ENCODE measurements at places on chromosomes 6 and 20.

GRCh38 chr20:6974838-6975237 lies 207.4 kb downstream of the BMP2 start:
- DNase-seq = no peak

DNA sequence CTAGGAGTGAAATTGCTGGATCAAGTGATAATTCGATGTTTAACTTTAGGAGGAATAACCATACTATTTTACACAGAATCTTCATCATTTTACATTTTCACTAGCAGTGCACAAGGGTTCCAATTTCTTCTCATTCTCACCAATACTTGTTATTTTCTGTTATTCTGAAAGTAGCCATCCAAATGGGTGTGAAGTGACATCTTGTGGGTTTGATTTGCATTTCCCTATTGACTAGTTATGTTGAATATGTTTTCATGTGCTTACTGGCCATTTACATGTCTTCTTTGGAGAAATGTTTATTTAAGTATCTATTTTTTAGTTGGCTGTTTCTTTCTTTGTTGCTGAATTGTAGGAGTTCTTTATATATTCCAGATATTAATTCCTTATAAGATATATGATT lies 164.3 kb downstream of the CD109 start:
- no peak for DNase-seq

DNA sequence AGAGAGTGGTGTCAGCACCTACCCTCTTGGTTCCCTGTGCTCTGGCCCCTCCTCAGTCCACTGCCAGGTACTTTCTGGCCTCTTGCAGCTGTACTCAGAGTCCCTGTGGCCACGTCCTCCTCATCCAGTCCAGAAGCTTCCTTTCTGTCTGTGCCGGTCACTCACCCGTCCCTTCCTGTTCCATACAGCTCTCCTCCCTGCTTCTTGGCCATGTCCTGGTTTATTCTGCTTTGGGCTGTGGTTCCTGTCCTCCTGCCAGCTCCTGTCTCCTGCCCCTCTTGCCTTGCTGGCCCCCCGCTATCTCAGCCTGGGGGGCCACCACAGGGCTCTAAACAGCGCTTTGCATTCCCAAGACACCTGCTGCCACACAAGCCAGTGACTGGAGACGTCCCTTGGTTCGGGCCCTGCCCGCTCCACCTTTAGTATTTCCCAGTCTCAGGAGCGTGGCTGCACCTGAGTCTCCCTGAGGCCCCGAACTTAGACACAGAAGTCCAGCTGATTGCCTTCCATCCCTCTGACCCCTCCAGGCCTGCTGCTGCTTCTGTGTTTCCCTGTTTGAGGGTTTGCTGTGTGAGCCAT lies 15.5 kb upstream of the RBM38 start:
- DNase-seq = no peak

- DNase-seq = no peak
Measured at GRCh38 chr6:132734694-132735236, 20.9 kb upstream of the VNN1 start.

GRCh38 chr6:45326698-45327417 lies 1.3 kb upstream of the RUNX2 start:
- DNase-seq = no peak

GRCh38 chr6:138440758-138441357 lies 36.8 kb downstream of the HEBP2 start:
- no peak for DNase-seq

DNA sequence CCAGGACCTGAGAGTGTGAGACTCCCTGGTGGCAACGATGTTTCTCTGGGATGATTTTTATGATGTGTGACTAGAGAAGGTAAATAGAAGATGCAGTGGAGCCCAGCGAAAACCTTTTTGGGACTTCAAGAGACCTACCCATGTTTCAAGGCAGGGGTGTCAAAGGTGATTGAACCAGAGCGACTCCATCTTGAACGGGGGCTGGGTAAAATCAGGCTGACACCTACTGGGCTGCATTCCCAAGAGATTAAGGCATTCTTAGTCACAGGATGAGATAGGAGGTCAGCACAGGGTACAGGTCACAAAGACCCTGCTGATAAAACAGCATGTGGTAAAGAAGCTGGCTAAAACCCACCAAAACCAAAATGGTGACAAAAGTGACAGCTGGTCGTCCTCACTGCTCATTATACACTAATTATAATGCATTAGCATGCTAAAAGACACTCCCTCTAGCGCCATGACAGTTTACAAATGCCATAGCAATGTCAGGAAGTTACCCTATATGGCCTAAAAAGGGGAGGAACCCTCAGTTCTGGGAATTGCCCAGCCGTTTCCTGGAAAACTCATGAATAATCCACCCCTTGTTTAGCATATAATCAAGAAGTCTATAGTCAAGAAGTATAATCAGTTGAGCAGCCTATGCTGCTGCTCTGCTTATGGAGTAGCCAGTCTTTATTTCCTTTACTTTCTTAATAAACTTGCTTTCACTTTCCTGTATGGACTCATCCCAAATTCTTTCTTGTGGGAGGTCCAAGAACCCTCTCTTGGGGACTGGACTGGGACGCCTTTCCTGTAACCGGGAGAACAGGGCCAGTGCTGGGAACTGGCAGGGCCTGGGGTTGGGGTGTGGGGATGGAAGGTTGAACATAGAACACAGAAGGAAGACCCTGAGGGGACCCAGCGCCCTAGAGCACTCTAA lies 526.4 kb downstream of the QKI start:
- DNase-seq = no peak

DNA sequence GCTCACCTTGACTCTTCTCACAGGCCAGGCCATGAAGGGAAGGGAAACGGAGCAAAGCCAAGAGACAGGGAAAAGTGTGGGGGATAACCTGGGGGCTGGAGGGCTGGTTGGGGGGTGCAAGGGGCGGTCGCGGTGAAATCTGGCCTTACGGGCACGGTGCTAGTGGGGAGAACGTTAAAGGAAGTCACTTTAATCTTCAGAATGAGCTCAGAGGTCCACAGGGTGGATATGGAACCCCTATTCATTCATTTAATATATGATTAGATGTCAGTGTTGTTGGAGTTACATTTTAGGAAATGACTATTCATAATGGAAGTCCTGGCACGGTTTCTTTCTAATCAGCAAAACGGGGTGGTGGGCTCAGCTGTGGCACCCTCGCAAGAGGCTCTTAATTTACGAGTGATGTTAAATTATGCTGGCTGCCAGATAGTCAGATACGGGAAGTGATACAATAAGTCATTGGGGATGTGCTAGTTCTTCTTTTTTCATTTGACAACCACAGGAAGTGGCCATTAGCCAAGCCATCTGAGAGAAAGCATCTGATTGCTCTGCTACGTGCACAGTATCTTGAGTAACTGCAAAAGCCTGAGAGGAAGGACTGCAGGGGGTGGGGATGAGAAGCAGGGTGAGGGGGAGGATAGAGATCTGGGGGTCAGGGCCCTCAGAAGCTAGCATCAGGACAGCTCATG lies 253.0 kb downstream of the QKI start:
- DNase-seq = no peak

DNA sequence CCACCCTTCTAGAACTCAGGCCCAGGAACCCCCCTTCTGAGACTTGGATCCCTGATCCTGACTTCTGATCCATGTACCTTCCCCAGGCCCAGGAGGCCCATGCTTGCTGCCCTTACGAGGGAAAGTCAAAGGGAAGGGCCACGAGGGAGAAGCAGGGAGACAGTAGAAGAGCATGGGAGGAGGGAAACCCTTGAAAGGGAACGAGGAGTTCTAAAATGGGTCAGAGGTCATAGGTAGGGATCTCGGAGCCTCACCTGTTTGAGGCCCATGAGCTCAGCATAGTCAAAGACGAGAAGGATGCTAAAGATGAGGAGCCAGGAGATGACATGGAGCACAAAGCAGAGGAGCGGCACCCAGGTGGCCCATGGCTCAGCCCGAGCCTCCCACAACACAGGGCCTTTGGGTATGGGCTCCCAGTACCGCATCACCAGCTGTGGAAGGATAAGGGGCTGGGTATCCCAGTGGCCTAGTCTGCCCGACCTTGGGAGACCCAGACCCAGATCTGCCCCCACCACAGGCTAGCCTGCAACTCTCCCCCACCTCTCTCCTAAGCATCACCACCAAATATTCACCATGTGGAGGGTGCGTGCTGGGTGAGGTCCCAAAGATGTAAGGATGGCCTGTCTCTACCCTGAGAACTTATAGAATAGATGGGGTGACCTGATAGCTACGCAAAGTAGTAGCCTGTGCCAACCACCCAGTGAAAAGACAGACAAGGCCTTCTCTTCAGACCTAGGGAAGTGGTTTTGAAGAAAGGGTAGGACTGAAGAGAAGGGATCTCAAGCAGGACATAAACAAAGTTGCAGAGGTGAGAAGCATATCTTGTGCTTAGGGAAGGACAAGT lies 1.5 kb downstream of the NRM start:
- no peak for DNase-seq

GRCh38 chr20:19317237-19318069 lies 105.0 kb downstream of the SLC24A3 start:
- no peak for DNase-seq

- no peak for DNase-seq
Measured at GRCh38 chr20:4886771-4887527, 114.4 kb downstream of the SLC23A2 start.

- no peak for DNase-seq
Measured at GRCh38 chr6:38789256-38789655, 74.1 kb downstream of the DNAH8 start.

DNA sequence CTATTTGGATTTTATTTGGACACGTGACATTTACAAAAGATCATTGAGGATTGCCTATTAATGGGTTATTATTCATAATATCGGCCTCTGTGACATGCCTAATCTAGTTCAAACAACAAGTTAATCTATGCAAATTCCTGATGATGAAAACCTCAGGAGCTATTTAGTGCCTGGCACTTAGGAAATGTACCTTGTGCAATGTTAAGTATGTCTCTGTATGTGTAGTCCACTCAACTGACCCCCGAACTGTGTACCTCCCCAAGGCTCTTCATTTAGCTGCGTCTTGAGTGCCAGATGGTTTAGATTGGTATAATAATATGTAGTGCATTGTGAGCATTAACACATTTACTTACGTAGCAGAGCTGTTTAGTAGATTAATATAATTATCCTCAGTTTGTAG lies 6.9 kb downstream of the LAMA2 start:
- DNase-seq = no peak

DNA sequence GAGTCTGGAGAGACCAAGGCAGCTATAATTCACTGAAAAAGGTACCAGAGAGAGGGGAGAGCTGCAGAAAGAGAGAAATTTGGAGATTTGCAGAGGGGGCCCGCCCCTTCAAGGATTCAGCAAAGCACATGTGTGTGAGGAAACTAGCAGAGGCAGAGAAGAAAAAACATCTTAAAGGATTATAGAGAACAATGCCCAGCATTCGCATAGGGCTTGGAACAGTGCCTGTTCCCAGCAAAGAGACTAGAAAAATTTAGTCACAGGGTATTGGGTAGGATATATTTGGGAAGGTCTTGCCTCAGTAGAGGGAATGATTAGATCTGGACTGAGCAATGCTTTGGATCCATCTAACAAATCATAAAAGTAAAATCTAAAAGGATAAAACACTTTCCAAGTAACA lies 44.0 kb downstream of the SRPK1 start:
- DNase-seq = no peak

DNA sequence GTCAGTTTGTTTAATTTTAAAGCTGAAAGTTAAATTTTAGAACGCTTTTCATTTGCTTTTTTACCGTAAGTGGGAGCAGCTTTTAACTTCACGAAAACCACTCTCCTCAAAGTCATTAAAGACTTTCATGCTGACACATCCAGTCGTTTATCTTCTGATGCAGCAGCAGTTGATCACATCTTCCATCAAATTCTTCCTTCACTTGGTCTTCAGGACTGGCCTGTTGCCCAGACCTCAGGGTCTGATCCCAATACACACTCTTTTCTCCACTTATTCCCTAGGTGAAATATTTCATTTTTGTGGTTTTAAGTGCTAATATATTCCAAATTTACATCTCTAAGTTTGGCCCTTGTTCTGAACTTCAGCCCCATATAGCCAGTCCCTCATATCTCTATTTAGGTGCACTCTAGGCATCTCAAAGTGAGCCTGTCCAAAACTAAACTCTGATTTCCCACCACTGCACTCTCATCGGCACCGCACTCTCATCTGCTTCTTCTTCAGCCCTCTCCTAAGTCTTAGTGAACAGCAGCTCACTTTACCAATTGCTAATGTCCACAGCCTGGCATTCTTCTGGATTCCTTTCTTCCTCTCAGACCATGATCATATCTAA lies 20.4 kb downstream of the AFDN start:
- no peak for DNase-seq

DNA sequence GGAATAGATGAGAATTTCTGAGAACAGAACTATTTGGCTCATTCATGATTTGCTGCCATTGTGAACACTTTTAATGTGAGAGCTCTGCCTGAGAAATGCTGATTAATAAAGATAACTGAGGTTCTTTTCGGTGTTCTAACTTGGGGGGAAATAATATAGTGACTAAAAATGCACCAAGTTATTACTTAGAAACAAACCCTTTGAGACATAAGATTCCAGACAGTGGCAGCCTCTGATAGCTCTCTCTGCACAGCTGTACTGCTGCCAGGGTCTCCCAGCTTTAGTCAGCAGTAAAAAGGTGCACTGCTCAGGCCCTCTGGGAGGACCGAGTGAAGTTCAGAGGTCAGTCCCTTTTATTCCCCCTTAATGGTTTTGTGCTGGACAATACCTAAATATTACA lies 2.5 kb upstream of the PRDM1 start:
- no peak for DNase-seq

- no peak for DNase-seq
Measured at GRCh38 chr6:159112714-159113113, 56.5 kb upstream of the FNDC1 start.

DNA sequence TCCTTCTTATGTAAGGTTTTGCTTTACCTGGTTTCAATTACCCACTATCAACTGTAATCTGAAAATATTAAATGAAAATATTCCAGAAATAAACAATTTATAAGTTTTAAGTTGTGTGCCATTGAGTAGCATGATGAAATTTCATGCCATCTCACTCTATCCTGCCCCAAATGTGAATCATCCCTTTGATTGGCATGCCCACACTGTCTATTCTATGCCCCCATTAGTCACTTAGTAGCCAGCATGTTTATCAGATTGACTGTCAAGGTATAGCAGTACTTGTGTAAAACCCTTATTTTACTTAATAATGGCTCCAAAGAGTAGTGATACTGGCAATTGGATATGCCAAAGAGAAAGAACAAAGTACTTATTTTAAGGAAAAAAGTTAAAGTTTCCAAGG lies 403.8 kb downstream of the ADGRB3 start:
- DNase-seq = no peak

DNA sequence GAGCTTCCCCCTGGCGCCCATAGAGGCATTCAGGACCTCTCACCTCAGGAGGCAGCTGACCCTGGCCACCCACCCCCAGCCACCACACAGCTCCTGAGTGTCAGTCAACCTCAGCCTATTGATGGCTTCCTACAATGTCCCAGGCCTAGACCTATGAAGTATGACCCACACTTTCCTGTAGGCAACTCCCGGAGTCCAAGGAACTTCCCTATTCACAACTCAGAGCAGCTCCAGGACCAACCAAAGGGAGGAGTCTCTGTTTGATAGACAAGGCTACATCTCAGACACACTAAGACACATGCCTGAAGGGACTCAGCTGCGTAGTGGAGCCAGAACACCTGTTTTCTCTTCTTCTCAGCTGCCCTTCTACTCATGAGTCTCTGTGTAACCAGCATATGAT lies 169.1 kb downstream of the MAFB start:
- no peak for DNase-seq
